ENCODE measurements at places on chromosomes 1 and 21.

GRCh38 chr21:16534408-16535101 lies 804.8 kb downstream of the USP25 start:
- peak; percentile 71 for DNase-seq

DNA sequence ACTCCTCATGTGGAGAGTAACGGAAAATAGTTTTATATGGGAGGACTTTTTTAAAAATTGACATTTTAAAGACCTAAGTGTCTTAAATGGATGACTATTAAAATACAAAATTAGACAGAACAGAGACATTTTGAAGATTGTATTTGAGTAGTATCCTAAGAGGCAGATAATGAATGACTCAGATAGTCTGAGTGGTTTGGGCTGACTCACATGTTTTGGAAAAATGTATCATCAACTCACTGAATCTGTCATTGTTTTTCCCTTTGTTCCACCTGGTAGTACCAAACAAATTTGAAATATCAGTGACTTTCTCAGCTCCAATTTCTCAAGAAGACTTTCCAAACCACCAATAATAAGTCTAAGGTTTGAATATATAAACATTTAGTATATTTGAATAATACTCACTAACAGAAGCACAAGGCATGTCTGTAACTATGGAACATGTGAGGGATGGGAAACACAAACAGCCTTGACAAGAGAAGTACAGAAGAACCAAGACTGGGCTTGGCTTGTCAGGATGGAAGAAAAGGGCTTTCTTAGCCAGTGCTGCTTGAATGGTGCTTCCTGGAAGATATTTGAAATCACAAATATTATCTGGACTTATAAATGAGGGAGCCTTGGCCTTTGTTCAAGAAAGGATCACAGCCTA lies 90.6 kb downstream of the SGIP1 start:
- peak; percentile 72 for DNase-seq

- DNase-seq = no peak
Measured at GRCh38 chr1:244297087-244297486, 154.6 kb downstream of the ADSS2 start.

DNA sequence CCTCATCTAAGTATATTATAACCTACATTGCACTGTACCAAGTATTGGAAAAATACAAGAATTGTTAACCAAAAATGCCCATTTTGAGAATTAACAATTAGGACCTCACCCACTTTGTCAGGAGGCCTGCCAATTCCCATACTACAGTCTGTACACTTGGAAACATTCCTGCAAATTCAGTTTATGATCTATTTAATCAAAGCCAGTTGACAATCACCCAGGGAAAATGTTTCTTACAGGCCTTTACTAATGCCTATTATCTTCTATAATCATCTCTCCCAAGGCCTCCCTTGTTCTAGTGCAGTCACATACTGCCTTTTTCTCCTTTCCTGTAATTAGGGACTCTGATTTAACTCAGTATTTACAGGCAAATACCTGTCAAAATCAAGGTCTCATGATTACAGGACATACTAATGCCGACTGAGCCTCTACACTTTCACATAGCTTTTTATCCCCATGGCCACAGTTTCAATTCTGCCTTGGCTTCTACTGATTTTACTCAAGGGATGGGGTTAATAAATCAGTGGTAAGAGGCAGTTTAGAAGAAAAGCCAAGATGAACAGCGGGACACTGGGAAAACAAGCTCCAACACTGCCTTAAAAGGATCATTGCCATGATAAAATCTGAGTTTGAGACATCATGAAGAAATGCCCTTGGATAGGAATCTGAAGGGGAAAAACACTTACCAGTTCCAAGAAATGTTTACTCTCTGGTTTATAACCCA lies 338.7 kb downstream of the VAV3 start:
- peak; percentile 43 for DNase-seq

DNA sequence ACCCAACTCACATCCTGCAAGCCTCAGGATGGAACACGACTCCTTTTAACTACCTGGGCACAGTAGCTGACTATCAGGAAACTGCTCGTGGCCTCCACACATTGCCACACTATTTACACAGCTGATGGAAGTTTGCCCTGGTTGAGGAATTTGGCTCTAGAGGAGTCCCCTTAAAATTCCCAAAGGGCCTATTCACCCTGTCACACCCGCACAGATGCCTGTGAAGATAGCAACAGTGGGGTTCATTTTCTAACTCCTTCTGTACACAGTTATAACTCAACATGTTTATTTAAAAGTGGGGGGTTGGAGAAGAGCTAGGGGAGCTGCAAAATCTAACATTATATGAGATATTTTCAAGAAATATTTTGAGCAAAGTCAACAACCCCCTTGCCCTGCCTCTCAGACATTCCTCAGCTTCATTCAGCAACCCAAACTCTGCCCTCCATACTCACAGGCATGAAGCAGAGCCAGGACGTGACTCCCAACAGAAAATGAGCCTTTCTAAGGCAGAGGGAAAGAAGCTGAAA lies 35.8 kb upstream of the CCN1 start:
- DNase-seq = peak; percentile 67

- peak; percentile 55 for DNase-seq
Measured at GRCh38 chr1:100443811-100444571, 91.7 kb downstream of the CDC14A start.

DNA sequence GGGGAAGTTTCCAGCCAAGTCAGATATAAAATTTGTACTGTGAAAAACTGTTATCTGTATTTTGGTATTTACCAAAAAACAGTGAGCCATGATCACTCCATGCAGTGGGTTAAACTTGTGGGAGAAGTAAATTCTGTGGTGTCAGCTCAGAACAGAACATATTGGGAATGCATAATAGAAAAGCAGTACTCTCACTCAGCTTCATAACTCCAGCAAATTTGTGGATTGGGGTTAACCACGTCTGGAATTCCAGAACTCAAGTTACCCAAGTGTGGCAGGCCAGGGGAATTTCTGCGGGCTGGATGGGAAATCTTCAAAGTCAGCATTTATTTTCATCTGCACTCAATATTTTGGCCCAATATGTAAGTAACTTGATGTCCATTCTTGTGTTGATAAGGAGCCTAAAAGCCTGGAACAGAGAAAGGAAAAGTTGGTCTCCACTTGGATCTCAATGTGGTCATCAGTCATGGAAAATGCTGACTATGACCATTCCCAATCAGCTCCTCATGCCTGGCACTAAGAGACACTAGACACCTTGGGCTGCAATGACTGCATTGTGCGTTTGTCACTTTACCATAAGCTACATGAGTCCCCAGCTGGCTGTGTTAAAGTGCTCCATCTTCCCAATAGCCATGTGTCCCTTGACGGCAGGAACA lies 39.1 kb upstream of the ENAH start:
- peak; percentile 96 for DNase-seq

DNA sequence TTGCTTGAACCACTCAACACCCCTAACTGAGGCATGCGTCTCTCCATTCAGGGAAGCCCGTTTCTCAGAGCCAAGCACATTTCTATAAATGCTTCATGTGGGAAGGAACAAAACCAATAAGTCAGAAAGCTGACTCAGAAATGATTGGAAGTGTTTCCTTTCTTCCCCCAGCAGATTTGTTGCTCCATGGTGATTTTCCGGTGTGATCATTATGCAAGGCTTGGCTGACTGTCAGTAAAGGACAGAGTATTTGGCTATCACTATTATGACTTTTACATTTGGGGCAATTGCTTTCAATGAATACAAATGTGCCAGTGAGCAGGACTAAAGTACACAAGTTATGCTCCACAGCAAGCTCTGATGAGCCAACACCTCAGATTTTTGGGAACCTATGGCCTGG lies 53.3 kb upstream of the ZC3H11B start:
- peak; percentile 71 for DNase-seq

- no peak for DNase-seq
Measured at GRCh38 chr1:222946436-222946835, 131.6 kb downstream of the DISP1 start.

DNA sequence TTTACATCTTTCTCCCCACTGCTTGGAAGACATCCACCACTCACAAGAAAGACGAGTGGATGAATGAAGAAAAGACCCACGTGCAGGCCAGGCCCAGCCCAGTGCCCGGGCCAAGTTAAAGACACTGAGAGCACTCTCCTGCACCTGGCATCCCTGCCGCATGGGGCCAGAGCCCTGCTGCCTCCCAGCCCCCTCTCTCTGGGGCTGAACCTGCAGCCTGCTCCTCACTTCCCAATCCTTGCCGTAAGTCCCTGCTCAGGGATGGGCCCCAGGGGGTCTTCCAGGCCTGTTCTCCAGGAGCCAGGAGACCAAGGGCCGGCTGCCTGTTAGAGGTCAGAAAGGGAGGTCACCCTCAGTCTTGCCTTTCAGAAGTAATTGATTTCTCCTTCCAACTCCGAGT lies 168.5 kb upstream of the ZC3H12A start:
- DNase-seq = no peak

- DNase-seq = peak; percentile 21
Measured at GRCh38 chr1:152179566-152179965, 20.5 kb upstream of the RPTN start.

DNA sequence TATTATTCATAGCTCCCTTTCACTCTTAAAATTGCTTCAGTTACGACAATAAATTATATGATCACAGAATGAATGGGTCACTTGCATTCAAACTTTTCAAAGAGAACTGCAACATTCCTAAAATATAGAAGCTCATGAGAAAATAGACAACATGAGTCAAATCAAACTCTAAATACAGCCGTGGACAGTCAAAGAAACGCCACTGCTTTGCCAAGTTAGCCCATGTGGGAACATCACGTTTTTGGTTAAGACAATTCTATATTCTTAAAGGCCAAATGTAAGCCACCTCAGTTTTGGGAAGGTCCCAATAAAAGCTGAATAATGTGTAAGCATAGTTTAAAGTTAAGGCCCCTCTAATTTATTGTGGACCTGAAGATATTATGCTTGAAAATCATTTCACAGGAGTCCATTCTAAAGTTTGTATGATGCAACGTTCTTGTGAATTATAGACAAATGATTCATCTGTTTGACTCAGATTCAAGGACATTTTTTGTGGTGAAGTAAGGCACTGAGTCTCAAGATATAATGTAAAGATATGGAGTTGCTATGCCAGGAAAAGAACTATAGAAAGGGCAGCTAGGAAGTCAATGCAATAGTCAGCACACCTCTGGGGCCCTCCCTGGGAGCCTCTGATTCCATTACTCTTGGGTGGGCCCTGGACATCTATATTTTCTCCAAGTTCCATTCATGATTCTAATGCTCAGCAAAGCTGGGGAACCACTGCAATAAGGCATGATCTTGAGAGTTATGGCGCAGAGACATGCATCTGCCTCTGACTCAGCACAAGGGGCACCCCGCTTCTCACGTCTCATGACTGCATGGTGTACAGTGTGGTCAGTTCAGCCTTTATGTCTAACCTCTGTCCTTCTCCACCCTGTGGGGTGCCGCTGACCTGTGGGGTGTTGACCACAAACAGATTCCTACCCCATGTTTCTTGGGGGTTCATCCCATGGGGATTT lies 33.9 kb downstream of the ETS2 start:
- DNase-seq = peak; percentile 97

DNA sequence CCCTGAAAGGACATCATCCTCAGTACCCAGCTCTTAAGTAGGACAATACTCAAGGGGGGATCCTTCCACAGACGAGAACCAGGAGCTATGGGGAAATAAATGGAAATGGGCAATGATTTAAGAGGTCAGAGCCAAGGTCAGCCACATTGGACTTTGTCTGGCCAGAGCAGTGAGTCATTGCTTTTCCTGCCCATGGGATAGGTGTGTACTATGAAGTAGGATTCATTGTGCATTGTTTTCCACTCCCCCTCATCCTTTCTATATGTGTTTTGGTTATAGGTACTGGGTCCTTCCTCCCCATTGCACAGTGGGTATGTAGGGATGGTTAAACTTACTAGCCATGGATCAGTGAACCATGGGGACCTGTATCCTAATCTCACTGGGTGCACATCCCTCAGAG lies 328.9 kb upstream of the USP25 start:
- no peak for DNase-seq

- DNase-seq = peak; percentile 41
Measured at GRCh38 chr1:110005971-110006370, 21.4 kb downstream of the AHCYL1 start.

DNA sequence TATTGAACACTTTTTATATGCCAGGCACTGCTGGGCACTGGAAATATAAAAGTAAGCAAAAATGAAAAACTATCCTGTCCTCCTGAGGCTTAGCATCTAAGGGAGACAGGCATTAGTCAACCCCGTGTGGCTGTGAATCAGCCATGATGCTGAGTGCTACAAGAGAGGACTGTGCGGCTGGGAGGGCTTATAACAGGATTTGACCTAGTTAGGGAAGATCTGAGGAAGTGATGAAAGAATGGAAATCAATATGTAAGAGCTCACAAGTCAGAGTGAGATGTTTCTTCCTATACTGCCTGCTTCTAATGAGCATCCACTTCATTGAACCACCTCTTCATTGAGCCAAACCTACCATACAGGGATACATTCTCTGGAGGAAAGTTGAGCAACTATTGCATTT lies 15.1 kb downstream of the TRIM45 start:
- peak; percentile 35 for DNase-seq

GRCh38 chr21:27580276-27580675 lies 613.4 kb upstream of the ADAMTS5 start:
- peak; percentile 57 for DNase-seq

DNA sequence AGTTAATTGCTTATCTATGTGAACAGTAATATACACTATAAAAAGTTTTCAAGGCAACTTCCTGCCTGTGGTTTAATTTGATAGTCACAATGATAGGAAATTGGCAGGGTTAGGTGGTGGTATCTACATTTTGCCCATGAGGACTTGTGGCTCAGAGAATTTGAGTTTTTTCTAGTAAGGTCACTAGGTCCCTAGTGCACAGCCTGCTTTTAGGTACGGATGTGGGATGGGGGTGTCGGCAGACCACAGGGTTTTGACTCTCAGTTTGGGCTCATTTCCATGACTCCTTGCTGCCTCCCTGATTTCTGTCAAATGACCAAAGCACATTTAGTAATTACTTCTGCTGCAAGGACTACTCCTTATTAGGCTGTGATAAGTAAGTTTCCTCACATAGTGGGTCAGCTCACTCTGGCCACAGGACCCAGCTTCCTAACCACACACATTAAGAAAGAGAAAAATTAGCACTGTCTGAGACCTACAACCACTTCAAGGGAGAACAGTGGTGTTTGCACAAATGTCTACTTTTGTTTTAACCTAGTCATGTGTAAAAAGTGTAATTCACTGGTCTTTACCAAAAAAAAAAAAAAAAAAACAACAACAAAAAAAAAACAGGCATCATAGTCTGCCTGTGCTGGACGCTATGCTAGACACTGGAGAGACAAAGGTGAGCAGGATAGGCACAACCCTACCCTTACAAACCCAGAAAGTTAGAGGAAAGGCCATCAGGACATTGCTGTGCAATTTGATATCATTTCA lies 43.7 kb downstream of the MRPL39 start:
- DNase-seq = no peak

GRCh38 chr1:246254854-246255253 lies 252.2 kb downstream of the SMYD3 start:
- DNase-seq = no peak

DNA sequence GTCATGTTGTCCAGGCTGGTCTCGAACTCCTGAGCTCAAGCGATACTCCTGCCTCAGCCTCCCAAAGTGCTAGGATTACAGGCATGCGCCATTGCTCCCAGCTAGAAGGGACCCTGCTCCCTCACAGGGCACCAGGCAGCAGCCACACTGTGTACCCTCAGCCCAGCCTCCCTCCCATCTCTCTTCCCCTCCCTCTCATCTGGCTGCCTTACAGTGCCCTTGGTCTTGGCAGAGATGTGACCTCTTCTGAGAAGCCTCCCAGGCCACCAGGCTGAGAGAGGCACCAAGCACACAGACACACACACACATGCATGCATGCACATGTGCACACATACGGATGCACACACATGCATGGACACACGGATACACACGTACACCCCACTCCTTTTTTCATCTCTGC lies 25.0 kb downstream of the EPHA2 start:
- no peak for DNase-seq
